ENCODE measurements at places on chromosomes 5 and 9.

DNA sequence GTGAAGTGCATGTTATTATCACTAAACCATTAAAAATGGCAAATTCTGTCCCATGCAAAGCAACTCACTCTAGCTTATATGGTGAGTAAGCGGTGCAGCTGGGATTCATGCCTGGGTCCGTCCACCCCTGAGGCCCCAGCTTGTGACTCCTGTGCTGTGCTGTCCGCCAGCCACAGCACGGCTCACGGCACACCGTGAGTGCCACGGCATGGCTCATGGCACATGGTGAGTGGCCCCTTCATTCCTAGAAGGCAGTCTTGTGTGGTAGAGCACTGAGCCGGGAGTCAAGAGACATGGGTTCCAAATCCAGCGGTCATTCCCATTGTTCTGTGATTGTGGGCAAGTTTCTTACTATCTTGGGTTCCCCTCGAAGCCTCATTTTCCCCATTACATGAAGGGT lies 18.8 kb downstream of the RGS3 start:
- no peak for DNase-seq

- no peak for DNase-seq
Measured at GRCh38 chr5:144453753-144454152, 283.1 kb downstream of the KCTD16 start.

DNA sequence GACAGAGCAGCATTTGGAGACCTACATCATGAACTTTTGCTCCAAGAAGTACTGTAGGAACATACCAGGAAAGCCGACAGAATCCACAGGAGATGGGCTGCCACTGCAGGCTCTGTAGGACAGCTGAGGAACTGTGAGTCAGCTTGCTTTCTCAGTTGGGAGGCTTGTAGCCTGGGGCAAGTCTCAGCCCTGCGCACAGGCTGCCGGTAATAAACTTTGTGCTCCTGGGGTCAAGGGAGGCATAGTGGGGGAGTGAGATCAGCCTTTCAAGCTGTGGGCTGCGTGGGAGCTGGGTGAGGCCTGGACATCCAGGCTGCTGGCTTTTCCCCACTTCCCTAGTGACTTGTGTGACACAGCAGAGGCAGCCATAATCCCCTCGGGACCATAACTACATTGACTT lies 718.0 kb upstream of the CDH10 start:
- no peak for DNase-seq

GRCh38 chr5:88883059-88883835 lies at the start of gene MEF2C:
TSS of gene MEF2C (minus strand) at chr5:88883184. CDS start at chr5:88823788, 59,396 bp downstream.
- DNase-seq, result no peak

- no peak for DNase-seq
Measured at GRCh38 chr9:643966-644365, 197.5 kb upstream of the DMRT1 start.

DNA sequence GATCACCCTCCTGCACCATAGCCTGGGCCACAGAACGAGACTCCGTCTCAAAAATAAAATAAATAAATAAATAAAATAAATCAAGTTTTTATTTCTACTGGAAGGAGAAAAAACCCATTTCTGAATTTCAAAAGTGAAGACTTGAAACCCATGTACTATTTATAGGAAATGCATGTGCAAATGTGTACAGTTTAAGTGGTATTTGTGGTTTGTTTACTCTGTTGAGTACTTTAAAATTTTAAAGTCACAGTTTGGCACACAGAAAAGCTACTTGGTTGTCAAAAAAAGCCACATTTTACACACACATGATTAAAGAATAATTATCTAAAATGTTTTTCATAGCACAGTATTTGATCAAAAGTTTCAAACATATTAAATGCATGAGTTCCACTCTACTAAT lies 43.6 kb downstream of the NR3C1 start:
- DNase-seq, result peak; percentile 46

GRCh38 chr5:69202497-69202896 lies 13.1 kb downstream of the CENPH start:
- DNase-seq, result no peak

DNA sequence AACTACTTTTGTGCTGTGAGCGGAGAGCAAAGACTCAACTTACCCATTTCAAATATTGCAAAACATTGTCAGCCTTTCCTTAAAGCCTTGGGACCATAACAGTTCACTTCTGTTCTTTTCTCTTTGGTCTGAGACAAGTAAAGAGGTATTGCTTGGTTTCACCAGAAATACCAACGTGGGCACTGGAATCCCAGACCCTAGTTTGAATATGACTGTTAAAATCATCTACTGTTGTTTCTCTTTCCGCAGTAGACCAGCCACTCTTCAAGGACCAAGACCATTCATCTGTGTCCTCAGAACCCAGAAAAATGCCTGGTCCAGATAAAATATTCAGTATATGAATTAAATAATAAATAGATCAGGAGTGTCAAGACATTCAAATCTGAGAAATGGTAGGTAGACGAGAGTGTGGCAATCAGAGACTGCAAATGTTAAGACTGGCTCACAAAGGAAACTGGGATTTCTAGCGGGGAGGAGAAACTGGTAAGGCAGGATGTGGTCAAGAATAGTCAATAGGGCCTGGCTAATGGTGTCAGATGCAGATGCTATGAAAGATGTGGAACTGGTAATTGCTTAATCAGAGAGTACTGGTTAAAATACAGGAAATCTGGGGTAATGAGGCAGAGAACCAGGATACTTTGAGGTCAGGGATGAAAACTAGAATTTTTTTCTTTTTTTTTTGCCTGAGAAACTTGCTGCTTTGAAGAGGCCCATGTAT lies 82.1 kb upstream of the IL33 start:
- no peak for DNase-seq

GRCh38 chr9:125999504-125999881 lies 252.3 kb downstream of the PBX3 start:
- no peak for DNase-seq

DNA sequence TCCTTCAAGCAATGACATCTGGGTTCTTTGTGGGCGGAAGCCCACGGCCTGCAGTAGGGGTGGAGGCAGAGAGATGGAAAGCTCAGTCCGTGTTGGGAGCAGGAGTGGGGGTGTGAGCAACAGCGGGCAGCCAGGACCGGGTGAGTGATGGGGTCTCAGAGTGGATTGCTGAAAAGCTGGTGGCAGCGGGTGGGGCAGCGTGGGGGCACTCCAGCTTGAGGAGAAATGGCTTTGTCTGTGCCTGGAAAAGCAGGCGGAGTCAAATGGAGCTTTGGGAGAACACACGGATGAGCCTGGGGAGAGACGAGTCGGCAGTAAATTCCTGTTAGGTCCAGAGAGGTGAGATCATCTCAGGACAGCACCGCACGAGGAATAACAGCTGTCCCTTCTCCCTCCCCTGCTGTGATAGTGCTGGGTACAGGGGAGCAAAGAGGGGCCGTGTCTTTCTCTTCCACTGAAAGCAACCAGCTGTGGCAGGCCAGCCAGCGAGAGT lies 42.1 kb downstream of the CACNA1B start:
- no peak for DNase-seq

DNA sequence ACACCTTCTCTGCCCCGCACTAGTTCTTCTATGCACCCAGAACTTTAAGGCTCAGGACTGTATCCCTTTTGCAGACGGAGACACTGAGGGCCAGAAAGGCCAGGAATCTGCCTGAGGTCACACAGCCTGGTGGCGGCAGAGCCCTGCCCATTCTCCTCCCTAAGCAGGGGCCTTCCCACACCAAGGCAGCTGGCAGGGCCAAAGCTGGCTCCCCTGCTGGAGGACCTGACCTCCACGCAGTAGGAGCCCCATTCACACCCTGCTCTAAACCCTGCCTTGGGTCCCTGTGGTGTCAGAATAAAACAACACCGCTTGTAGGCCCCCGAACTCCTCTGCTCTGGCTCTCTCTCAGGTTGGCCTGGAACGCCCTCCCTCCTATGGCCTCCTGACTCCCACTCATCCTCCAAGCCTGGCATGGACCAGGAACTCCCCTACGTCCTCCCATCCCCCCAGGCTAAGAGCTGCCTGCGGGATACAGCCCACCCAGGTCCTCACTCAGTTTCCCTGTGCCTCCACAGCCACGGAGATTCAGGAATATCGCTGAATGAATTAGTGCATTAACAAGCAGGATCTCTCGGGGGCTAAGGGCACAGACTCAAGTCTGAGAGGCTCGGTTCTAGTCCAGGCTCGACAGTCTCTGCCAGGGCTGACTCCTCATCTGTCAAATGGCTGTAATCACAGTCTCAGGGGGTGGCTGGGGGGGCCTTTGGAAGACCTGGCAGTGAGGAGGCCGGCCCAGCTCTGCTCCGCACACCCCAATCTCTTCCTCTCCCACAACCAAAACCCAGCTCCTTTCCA lies 2.8 kb downstream of the ST6GALNAC6 start:
- DNase-seq, result no peak

DNA sequence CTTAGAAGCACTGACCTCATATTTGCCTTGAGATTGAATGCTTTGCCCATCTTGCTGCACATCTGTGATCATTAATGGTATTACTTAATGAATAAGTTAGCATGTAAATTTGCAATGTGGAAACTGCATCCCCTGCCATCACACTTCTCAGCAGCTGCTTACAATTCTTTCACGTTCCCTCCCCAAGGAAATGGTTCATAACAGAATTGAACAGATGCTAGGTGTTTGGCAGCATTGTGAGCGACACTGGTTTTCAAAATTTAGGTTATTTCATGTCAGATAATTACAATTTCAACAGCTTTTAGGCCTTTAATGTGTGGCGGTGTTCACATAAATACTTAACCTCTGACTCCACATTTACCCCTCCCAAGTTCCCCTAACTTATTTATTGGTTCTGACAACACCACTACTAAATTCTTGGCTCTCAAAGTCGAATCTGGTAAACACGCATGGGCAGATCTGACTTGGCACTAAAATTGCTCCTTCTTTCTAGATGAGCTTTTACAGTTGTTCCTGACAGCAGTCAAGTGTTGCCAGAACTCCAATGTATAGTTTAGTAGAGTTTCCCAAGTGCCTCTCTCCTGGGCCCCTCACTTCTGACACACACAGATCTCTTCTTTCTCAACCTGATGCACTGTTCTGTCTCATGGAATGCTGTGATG lies 46.8 kb downstream of the SLC1A3 start:
- no peak for DNase-seq

DNA sequence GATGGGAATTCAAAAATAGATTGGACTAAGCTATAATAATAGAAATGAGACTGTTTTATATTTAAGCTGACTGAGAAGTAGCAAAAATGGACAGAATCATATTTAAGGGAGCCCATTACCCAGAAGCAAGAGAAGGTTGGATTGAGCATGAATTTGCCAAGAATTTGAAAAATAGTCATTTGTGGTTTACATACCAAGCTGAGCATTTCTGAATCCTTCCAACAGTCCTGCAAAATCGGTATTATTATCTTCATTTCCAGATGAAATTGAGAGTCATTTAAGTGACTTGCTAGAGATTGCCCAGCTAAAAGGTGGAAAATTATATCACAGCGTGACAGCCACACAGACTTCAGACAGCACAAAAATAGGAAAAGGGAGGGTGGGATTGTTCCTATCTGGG lies 48.4 kb downstream of the TNFSF15 start:
- DNase-seq, result no peak

- DNase-seq, result no peak
Measured at GRCh38 chr5:22258139-22258538, 595.0 kb downstream of the CDH12 start.

- no peak for DNase-seq
Measured at GRCh38 chr9:73050887-73051550, 98.2 kb upstream of the ALDH1A1 start.

DNA sequence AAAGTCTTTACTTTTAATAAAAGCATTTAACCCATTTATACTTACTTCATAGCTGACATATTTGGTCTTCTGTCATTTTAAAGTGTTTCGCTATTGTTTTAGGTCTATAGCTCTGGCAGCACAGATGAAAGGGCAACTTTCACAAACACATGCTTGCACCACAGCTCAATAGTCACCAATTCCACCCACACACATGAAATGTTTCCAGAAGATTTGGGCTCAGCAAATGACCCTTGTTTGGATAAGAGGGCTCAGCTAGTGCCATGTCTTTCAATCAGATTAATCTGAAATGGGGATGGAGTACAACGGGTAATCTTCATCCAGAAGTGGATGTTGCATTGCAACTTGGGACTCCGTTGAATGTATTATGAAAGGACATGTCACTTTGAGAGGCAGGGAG lies 176.0 kb downstream of the FGF18 start:
- DNase-seq, result no peak

- no peak for DNase-seq
Measured at GRCh38 chr9:127113191-127113972, 9.1 kb downstream of the ANGPTL2 start.

DNA sequence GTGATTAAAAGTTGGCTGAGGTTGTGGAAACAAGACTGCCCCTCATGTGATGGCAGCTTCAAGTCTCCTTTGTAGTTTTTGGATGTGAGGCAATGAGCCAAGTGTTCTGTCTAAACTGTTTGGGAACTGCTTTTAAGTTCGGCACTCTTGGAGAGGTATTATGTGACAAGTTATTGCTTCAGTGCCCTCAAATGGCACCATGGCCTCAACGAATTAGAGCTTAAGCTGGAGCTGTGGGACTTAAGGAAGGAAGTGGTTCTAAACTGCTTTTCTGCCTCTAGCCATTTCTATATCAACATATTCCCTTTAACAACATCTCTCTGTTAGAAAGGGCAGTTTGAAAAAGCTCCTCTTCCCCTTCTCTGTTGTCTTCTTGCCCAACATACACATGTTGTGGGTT lies 227.7 kb downstream of the RFK start:
- DNase-seq, result no peak

- no peak for DNase-seq
Measured at GRCh38 chr5:17056141-17056631, 120.1 kb upstream of the MYO10 start.

GRCh38 chr5:9847631-9848030 lies 217.5 kb upstream of the TAS2R1 start:
- DNase-seq, result no peak

GRCh38 chr9:35482071-35482470 lies 7.8 kb upstream of the RUSC2 start:
- DNase-seq, result no peak

GRCh38 chr9:111891910-111892499 lies 4.6 kb upstream of the UGCG start:
- DNase-seq, result no peak

GRCh38 chr5:122073864-122074263 lies 4.2 kb downstream of the LOX start:
- no peak for DNase-seq

DNA sequence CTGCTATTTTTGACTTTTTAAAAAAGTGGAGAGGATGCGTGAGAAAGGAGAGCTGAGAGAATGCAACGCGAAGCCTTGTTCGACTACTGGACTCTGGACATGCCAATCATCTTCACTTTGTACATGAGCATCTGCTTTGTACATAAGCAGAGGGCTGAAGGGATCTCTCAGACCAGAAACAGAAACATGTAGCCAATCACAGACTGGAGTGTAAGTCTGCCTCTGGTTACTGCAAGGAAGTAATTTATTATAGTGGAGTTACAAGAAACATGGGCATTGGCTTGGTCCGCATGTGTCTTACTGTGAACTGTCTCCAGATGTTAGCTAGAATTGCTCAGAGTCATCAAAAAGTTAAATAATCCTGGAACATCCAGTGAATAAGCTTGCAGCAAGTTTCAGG lies 190.0 kb upstream of the GRAMD2B start:
- no peak for DNase-seq
